ENCODE measurements at places on chromosomes 3 and 15.

GRCh38 chr3:163422671-163423070 is 1655.6 kb downstream of the SI start:
- no peaks in the 10 kb centered on the region for H3K27me3 ChIP-seq
- H3K4me3 ChIP-seq: no peak overlapping the region
- H3K27ac ChIP-seq: no peak overlapping the region
- DNase-seq: no peak
- no peaks in the 10 kb centered on the region for H3K4me1 ChIP-seq

GRCh38 chr15:35281515-35281914 is 196.4 kb upstream of the NANOGP8 start:
- no peaks in the 10 kb centered on the region for H3K27me3 ChIP-seq
- H3K4me3 ChIP-seq: no peak overlapping the region
- H3K4me1 ChIP-seq: no peaks in the 10 kb centered on the region
- no peak for DNase-seq
- H3K36me3 ChIP-seq: peaks cover 4% of the 10 kb centered on the region
- no peak overlapping the region for H3K27ac ChIP-seq

DNA sequence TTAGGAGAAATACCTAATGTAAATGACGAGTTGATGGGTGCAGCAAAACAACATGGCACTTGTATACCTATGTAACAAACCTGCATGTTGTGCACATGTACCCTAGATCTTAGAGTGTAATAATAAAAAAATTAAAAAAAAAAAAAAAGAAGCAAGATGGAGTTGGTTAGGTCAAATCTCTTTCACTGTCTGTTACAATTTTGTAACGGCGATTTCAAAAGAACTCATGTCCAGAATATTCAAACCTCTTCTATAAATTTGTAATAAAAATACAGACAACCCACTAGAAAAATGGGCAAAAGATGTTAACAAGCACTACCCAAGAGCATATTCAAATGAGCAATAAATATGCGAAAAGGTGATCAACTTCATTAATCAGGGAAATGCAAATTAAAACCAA is 5.1 kb upstream of the MTMR14 start:
- H3K27me3 ChIP-seq: no peaks in the 10 kb centered on the region
- no peak for DNase-seq
- no peak overlapping the region for H3K27ac ChIP-seq
- H3K4me3 ChIP-seq: no peak overlapping the region

DNA sequence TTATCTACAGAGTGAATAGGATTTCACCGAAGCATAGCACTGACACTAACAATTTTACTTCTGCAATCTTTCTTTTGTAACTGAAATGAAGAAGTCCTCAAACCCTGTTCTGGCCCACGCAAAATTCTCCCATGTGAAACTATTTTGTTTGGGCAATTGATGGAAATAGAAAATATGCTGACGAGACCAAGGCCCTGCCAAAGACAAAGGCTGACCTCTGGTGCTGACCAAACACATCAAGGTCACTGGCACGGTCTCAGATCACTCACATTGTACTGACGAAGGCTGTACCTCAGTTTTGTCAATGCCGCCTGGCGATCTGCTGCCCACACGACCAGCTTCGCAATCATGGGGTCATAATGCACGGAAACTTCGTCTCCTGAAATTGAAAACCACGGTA is 58.4 kb upstream of the DCUN1D1 start:
- H3K27ac ChIP-seq: no peak overlapping the region
- H3K4me3 ChIP-seq: no peak overlapping the region
- no peaks in the 10 kb centered on the region for H3K27me3 ChIP-seq
- no peaks in the 10 kb centered on the region for H3K4me1 ChIP-seq
- H3K36me3 ChIP-seq: peaks cover 31% of the 10 kb centered on the region
